ENCODE measurements at places on chromosomes 12 and 14.

DNA sequence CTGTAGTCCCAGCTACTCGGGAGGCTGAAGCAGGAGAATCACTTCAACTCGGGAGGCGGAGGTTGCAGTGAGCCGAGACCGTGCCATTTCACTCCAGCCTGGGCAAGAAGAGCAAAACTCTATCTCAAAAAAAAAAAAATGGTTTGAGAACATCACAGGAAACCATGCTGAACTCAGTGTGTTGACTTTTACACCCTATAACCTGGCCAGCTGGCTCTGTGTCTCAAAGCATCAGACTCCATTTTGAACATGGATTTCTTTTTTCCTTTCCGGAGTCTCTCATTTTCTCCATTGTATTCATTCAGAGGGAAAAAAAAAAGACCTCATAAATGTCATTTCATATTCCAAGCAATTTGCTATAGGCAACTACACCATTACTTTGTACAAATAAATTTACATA is 63.2 kb upstream of the FOXN3 start:
- no peak for DNase-seq

- no peak for DNase-seq
These were observed 516 bp downstream of the ANKRD9 start for GRCh38 chr14:102508774-102509745.

GRCh38 chr14:47557894-47558293 is 117.5 kb downstream of the MDGA2 start:
- no peak for DNase-seq

- no peak for DNase-seq
These were observed 68.0 kb downstream of the GRIN2B start for GRCh38 chr12:13913371-13913770.

- peak; percentile 27 for DNase-seq
These were observed 74.8 kb upstream of the TCL1B start for GRCh38 chr14:95611293-95611880.

DNA sequence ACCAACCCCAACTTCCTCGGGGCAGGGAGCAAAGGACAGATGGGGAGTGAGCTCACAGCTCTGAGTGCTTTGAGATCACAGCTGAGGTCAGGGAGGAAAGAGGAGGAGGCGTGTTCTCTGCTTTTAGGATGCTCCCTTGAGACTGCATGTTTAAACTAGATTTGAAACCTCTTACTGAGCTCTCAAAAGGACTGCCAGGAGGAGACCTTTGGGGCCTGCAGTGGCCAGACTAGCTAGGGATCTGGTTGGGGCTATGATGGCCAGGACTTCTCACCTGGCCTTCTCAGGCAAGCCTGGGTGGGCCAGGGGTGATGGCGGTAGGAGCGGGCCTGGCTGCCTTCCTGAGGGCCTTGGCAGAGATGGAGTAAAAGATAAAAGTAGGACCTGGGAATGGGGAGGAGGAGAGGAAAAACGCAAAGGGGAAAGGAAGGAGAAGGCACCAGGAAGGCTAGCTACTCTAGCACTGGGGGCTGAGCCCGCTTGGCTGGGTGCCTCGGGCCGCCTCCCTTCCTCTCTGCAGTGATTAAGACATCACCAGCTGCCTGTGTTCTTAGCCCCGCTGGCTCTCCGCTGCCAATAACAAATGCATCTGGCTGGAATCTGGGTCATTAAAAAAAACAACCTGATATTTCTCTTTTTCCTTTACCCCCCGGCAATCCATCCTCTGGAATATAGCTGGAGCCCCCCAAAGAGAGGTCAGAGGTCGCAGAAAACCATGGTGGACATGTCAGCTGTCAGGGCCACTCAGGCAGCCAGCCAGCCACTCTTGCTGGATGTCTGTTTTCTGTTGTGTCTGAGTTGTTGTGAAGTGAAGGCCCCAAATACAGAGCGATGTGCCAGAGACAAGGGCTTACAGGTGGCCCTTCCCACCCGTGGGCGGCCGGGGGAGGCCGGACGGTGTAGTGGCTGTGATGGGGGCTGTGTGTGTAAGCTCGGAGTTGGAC is 141.3 kb downstream of the TSPAN9 start:
- no peak for DNase-seq

DNA sequence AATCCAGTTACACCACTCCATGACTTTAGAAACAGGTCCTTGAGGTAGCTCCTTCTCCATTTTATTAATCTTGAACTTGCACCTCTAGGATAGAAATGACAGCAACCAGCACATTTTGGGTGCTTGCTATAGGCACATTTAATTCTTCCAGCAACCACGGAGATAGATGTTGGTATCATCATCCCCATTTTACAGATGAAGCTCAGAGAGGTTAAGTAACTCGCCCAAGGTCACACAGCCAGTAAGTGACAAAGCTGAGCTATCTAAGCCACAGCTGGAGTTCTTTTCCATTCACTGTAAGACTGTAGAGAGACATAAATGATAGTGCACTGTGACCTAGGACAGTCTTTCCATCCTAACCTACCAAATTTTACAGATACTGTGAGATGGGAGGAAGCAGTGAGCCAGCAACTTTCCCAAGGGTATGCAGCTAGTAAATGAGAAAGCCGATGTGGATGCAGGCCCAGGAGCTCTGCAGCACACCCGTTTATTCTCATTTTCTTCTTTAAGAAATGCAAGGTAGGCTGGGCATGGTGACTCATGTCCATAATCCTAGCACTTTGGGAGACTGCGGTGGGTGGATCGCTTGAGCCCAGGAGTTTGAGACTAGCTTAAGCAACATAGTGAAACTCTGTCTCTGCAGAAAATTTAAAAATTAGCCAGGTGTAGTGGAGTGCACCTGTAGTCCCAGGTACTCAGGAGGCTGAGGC is 103.2 kb downstream of the TBX5 start:
- no peak for DNase-seq

GRCh38 chr12:50248883-50249282 is 34.4 kb downstream of the LIMA1 start:
- DNase-seq, result peak; percentile 46

DNA sequence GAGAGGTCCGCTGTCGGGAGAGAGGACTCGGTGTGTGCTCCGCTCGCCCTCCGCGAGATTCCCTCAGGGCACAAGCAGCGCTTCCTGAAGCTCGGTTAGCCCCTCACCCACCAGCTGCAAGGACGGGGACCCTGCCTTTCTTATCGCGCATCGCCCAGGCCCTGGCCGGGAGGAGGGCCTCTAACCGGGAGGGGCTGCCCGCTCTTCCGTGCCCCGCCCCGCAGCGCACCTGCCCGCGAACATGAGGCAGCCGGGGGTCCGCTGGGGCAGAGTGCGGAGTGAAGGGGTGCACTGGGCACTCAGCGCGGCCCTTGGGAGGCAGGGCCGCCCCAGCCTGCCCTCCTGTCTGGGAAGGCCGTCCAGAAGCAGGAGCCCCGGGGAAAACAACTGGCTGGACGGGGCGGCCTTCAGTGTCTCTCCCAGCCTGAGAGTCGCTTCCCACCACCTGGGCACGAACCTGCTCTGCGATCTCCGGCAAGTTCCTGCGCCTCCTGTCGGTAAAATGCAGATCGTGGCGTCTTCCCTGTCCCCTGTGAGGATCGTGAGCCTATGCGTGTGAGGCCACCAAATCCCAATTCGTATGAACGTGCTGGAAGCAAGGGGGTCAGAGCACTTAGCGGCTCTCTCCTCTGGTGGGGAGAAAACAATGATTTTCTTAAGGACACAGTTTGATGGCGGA is 28.0 kb upstream of the ADIPOR2 start:
- no peak for DNase-seq

GRCh38 chr14:96508900-96509299 is 6.7 kb downstream of the PAPOLA start:
- no peak for DNase-seq

DNA sequence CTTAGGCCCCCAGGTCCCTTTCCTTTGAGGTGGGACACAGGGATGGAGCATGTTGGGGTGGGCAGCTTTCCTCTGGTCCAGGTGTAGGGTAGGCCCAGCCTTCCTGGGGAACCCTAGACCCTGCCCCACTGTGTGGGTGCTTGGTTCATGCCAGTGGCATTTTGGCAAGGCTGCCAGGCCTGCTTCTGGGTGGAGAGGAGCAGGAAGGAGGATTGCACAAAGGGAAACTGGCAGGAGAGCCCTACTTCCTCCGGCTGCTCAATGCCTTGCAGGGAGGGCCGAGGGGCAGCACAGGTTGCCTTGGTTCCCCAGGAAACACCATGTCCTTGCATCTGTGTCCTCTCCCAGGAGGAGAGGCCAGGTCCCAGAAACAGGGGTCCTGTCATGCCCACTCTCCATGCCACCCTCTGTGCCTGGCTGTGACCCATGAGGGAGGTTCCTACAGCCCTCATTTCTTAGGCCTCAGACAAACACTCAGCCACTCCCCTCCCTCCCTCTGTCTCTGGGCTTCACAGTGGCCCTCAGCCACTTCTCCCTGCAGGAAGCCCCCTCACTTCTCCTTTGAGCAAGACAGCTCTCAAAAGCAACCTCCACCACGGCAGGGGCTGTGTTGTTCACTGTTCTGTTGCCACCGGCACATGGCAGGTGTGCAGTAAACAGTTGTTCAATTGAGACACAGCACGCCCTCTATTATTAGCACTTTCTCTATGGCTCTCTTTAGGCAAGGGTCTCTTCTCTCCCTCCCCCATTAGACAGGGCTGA is 6.8 kb upstream of the KRT80 start:
- no peak for DNase-seq

- DNase-seq, result no peak
These were observed 203.5 kb upstream of the GZMB start for GRCh38 chr14:24837280-24838046.

DNA sequence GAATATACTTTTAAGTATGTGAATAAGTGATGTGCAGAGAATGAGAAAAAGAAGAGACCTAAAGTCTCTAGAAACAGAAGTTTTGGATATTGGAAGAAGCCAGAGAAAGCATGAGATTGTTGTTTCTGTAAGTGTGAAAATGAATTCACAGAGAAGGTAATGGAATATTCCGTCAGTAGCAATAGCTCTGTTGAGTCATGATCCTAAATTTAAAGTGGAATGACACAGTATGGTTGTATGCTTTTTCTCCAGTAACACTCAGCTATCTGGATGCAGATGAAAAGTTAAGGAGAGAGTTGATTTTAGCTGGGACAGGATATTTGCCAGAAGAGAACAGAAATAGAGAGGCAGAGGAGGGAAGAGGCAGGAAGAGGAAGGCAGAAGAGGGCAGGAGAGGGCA is 1166.3 kb downstream of the GALC start:
- DNase-seq, result no peak

- no peak for DNase-seq
These were observed 138.5 kb downstream of the ANO6 start for GRCh38 chr12:45354399-45354798.

DNA sequence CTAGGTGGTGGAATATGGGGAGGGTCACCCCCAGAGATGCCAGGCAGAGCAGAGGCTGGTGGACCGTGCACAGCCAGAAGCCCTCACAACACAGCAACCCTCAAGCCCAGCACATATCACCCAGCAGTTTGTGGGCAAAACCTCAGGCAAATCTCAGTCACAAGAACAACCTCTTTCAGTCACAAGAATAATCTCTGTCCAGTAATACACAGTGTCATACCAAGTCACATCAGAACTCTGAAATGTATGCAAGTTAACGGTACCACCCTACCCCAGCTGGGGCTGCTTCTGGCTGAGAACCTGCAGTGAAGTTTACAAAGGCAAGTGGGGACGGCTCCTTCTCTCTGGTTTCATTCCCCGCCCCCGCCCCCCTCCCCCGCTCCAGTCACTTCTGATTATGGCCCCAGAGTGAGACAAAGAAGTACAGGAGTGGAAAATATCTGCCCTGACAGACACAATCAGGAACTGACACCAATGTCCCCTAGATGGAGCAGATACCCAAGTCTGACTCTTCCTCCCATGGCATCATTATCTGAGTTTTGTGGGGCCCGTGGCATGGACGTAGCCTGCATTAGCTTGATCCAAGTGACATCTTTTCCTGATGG is 480.9 kb upstream of the TMEM132C start:
- DNase-seq, result no peak

- DNase-seq, result no peak
These were observed 210.5 kb downstream of the FOXN3 start for GRCh38 chr14:89206389-89207031.

GRCh38 chr12:116919247-116919661 is 8.5 kb downstream of the FBXW8 start:
- DNase-seq, result no peak

- DNase-seq, result no peak
These were observed 31.8 kb downstream of the SLC35F4 start for GRCh38 chr14:57834001-57834598.
